Tongue (tissue), 3 donors: ENCODE measurements at places on chromosomes 1 and 21.

- DNase-seq: no peak
Measured at GRCh38 chr1:178682886-178683285, 42.2 kb upstream of the RALGPS2 start.

DNA sequence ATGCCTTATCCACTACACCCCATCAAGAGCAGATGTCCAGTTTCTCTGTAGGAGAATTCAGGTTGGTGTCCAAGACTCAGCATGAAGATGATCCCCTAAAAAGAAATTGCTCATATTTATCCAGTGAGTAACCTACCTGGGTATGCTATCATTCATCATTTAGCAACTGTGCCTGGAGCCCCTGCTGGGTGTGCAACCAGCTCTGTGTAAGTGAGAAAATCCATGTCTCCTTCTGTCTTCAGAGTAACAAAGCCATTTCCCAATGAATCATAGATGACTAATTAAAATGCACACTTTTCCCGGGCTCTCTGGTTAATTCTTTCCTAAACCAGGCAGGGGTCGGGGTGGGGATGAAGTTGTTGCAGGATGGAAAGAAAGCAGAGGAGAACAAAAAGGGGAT is 35.8 kb downstream of the OLFML3 start:
- no peak for DNase-seq

GRCh38 chr21:14923468-14923867 is 141.3 kb downstream of the NRIP1 start:
- no peak for DNase-seq

GRCh38 chr1:37792943-37793686 is 532 bp upstream of the MANEAL start:
- DNase-seq: no peak

GRCh38 chr21:34029743-34030528 is 43.4 kb upstream of the MRPS6 start:
- DNase-seq: peak; percentile 72

GRCh38 chr1:225987491-225988316 is 11.4 kb downstream of the SDE2 start:
- peak; percentile 66 for DNase-seq

DNA sequence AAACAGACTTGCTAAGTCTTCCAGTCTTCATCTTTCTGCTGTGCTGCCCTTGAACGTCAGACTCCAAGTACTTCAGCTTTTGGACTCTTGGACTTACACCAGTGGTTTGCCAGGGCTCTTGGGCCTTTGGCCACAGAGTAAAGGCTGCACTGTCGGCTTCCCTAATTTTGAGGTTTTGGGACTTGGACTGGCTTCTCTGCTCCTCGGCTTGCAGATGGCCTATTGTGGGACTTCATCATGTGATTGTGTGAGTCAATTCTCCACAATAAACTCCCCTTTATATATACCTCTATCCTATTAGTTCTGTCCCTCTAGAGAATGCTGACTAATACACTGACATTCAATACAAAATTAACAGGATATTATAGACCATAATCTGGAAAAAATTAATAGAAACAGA is 628.1 kb downstream of the PLPP3 start:
- DNase-seq: no peak

DNA sequence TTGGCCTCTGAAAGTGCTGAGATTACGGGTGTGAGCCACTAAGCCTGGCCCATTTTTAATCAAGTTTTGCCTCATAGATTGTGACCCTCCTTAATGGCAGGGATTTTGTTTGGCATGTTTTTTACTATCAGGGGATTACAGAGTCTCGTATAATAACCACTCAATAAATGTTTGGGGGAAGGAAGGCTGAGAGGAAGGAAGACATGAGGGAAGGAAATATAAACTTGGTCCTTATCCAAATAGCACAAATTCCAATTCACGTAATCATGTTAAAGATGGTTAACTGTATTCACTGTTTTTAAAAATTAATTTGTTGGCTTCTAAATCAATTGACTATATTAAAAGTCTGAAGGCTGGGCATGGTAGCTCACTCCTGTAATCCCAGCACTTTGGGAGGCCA is 30.9 kb upstream of the SERTAD4 start:
- no peak for DNase-seq

DNA sequence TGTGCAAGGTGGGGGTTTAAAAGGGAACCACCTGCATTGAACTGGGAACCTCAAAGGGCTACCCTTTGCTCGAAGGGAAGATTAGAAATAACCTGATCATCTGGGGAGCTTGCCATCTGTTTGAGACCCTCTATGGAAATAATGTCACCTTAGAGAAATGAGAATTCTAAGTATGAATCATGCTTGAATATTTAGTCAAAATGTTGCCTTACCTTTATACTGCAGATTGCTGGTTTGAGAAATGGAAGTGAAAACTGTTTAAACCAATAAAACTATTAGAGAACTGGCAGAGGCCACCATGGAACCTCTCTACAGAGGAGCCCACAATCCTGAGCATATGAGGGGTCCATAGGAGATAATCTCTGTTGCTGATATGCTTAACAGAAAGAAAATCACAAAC is 131.2 kb upstream of the FAM78B start:
- DNase-seq: no peak

DNA sequence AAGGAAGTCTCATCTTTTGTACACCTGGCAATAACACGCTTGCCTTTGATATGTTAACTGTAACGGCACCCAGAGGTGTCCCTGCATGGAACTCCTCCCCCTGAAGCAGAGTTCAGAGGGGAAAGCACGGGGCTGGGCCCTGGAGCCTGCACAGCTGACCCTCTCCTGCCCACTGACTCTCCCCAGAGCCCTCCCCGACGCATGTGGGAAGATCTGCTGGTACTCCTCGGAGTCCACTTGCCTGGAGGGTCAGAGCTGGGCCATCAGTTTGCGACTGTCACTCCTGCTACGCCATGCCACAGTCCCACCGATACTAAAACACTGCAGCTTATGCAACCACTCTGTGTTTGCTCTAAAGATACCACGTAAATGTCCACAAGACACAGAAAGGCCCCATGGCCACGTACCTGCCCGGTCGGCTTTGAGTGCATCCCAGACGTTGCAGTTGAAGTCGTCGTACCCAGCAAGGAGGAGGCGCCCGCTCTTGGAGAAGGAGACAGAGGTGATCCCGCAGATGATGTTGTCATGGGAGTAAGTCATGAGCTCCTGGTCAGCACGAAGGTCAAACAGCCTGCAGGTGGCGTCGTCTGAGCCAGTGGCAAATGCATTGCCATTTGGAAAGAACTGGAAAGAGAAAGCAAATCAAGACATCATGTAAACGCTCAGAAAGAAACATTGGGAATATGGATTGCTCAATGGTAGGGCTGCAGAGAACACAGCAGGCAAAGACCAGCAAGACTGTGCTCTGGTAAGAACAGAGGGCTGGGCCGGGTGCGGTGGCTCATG is 10.6 kb upstream of the NADK start:
- DNase-seq: no peak

DNA sequence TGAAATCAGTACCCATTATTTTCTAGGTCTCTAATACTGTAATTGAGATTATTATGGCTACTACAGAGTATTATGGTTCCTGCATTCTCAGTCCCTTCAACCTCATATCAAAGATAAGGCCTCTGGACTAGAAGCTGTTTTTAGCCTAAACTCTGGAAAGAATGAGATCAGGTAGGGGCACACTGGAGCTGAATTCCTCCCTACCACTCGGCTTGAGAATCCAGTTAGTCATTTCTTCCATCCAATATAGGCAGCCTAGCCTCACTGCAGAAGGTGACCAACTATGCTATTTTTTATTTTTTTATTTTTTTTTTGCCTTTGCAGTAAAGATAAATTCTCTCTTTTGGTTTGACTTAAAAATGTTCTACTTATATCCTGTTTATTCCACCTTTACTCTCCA is 8.0 kb upstream of the HAX1 start:
- no peak for DNase-seq

DNA sequence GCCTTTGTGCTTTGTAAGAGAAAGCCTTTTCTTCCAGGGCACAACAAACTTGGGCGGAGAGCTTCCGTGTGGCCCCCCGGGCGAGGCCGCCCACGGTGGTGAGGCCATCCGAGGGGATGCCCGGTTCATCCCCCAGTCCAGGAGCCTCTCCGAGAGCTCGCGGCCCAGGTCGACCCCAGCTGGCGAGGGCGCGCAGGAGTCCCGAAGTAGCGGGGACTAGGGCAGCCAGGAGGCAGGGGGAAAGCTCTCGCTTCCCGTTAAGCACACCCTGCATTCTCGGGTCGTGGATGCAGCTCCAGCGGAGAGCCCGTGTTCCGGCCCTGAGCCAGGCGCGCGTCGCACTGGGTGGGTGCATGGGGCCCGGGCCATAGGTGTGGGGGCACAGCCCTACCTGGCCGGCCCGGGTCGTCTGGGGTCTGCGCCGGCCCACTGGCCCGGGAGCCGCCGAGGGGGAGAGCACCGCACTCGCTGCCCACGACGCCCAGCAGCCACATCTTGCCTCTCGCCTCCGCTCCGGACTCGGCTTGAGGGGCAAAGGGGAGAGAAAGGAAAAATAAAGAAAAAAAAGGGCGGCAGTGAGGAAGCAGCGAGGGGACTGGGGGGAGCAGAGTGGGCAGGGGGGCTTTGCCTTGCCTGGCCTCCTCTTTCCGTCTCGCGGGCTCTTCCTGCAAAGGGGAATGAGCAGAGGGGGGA is 1.8 kb downstream of the RNF220 start:
- DNase-seq: no peak

DNA sequence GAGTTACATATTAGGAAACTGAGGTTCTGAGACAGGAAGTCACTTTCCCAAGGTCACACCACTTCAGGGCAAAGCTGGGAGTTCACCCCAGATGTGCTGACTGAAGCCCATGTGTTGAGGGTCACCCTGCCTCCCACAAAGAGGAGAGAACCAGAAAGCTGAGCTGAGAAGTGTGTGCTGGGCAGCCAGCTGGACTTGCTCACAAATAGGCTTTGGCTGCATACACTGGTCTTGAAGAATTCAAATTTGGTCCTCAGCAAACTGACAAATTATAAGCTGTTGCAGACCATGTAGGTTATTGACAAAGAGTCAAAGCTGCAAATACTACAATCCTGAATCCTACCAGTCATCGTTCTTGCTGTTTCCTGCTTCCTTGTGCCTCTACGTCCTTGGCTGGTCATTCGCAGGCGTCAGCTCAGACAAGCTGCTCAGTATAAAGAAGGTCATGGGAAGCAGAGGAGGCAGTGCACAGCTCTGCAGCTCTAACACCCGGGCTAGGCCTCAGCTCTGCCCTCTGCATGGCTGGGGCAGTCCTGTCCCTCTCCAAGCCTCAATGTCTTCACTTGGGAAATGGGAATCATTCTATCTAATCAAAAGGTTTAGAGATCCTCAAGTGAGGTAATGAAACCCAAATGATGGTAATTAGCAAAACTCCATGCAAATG is 40.0 kb downstream of the CDCP2 start:
- DNase-seq: no peak

- DNase-seq: no peak
Measured at GRCh38 chr1:32333251-32333963, 2.6 kb downstream of the MARCKSL1 start.

GRCh38 chr21:21295303-21295702 is 297.1 kb downstream of the NCAM2 start:
- DNase-seq: no peak

GRCh38 chr1:117615474-117615873 is 9.6 kb downstream of the TENT5C start:
- DNase-seq: no peak

DNA sequence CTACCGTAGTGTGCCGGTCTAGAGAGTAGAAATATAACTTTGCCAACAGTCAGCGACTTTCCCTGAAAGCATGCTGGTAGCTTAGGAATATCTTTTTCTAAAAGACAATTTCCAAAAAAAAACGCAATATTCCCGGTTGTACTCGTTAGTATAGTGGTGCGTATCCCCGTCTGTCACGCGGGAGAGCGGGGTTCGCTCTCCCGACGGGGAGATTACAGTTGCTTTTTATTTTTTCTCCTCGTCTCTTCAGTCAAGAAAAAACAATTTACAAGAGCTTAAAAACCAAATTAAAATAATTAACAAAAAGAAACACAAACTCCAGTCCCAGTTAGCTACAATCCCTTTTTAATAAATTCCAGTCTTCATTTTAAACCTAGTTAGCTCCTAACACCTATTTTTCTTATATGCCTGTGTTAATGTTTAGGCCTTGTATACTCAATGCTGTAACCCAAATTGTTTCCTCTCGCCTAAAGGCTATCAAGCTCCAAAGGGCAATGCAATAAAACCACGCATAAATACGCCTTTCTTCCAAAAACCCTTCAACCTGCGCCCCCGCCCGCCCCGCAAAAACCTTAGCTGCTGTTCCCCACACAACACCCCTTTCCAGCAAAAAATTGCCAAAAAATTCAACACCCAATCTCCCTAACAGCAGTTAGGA is 7.8 kb downstream of the HSPA6 start:
- DNase-seq: peak; percentile 32

GRCh38 chr1:109573785-109574184 is 25.4 kb downstream of the GNAI3 start:
- DNase-seq: no peak

- peak; percentile 80 for DNase-seq
Measured at GRCh38 chr1:36576118-36576517, 93.4 kb upstream of the CSF3R start.

GRCh38 chr1:200602632-200603031 is 17.9 kb downstream of the KIF14 start:
- DNase-seq: no peak

DNA sequence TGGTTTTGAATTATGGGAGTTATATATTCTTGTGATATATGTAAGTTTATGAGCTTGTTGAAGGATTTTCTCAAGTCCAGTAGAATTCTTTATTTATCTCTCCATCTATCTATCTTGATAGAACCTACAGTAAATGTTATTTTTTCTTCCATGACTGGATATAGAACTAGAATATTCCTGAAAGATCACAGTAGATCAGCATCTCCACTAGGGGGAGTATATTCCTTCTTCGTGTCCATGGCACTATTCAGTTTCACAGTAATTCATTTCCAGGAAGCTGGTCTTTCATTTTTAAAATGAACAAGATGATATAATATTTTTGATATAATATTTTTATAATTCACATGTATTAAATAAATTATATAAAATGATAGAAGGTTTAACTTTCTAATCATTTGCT is 18.8 kb downstream of the TMPRSS15 start:
- DNase-seq: peak; percentile 6

GRCh38 chr1:56933161-56933560 is 32.7 kb downstream of the C8B start:
- DNase-seq: no peak

GRCh38 chr1:168843401-168843800 is 114.4 kb upstream of the DPT start:
- no peak for DNase-seq
